ENCODE measurements at places on chromosomes 4 and X. TPM values are rescaled to one million over a fixed set of nuclear protein-coding genes. Genes with fewer than 3 reads are reported as not detected.

DIPK2B gene
- 12.0 TPM for total RNA-seq

CORIN gene
- total RNA-seq, result 0.24 TPM

MSX1 gene
- 3.7 TPM for total RNA-seq

MED12 gene
- total RNA-seq, result 23.1 TPM

GRCh38 chr4:70313736-70314135 lies 21.0 kb upstream of the CABS1 start:
- H3K27ac ChIP-seq, result no peak overlapping the region
- no peak overlapping the region for H3K4me3 ChIP-seq
- H3K4me1 ChIP-seq, result no peaks in the 10 kb centered on the region
- no peaks in the 10 kb centered on the region for H3K36me3 ChIP-seq

DNA sequence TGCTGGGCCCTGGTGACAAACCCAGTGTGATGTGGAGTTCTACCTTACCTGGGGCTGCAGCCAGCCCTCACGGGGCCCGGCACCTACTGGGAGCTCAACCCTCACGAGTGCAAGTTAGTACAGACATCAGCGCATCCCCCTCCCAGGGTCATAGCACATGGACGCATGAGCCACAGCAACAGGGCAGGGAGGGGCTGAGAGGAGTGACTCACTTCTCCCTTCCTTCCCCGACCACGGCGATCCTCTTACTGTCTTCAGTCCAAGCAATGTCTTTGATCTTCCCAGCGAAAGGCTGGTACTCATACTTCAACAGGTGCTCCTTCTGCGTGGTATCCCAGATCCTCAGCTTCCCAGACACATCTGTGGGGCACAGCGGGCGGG lies 17.8 kb downstream of the WDR1 start:
- peaks cover 6% of the 10 kb centered on the region for H3K36me3 ChIP-seq
- no peak overlapping the region for H3K4me3 ChIP-seq
- no peak for DNase-seq
- H3K27me3 ChIP-seq, result no peaks in the 10 kb centered on the region
- H3K27ac ChIP-seq, result peak overlapping the region; percentile 99
- peaks cover 97% of the 10 kb centered on the region for H3K4me1 ChIP-seq

DNA sequence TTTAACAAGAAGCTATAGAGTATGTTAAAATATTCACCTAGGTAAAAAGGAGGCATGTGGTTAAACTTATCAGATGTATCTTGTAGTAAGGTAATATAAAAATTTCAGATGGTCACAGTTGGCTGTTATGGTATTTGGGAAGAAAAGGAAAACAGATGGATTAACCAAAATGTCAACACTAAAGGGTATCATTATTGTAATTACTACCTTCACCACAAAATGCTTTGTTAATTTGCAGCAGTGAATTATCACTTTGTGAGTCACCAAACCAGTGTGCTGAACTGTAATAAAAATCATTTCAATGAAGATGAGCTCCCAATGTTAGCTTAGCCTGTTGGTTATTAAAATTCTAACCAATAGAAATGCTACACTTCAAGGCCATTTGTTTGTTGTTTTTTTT lies 233.9 kb downstream of the RPA4 start:
- DNase-seq, result no peak
- no peaks in the 10 kb centered on the region for H3K36me3 ChIP-seq
- no peaks in the 10 kb centered on the region for H3K4me1 ChIP-seq
- H3K27ac ChIP-seq, result no peak overlapping the region

GRCh38 chr4:70182517-70183167 lies 12.9 kb upstream of the ODAM start:
- H3K4me1 ChIP-seq, result no peaks in the 10 kb centered on the region
- H3K4me3 ChIP-seq, result no peak overlapping the region
- no peak for DNase-seq

DNA sequence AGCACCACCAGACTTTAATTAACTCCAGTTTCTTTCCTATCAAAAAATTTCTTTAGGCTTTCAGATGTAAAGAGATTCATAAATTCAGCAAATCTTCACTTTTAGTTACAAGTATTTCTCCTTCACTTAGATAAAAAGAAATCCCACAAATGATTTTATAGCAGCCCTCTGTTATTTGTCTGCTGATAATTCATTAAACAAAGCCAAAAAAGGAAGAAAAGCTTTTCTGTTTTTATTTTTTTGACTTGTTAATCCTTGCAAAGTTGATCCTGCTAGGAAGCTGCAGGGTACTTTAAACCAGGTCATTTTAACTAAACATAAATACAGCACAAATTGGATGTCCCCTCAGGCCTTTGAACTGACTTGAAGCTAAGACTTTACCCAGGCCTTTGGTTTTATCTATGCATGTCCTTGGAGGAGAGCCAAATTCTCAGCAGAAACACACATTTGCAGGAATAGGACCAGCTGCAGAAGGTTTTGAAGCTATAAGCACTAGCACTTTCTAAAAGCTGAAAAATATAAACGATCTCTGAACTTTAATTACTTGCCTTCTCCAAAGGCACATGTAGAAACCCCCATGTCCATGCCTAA lies 57.5 kb downstream of the PCDH18 start:
- H3K27ac ChIP-seq, result no peak overlapping the region
- no peaks in the 10 kb centered on the region for H3K36me3 ChIP-seq
- H3K4me3 ChIP-seq, result no peak overlapping the region
- no peak for DNase-seq

DNA sequence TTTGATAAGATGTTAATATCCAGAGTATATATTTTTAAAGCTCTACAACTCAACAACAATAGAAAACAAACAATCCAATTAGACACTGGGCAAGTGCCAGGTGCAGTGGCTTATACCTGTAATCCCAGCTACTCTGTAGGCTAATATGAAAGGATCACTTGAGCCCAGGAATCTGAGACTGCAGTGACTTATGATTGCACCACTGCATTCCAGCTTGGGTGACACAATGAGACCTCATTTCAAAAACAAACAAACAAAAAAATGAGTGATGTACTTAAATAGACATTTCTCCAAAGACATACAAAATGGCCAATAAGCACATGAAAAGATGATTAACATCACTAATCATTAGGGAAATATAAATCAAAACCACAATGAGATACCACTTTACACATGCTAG lies 356.8 kb upstream of the PCDH10 start:
- no peak for DNase-seq
- no peak overlapping the region for H3K4me3 ChIP-seq
- H3K27me3 ChIP-seq, result no peaks in the 10 kb centered on the region

DNA sequence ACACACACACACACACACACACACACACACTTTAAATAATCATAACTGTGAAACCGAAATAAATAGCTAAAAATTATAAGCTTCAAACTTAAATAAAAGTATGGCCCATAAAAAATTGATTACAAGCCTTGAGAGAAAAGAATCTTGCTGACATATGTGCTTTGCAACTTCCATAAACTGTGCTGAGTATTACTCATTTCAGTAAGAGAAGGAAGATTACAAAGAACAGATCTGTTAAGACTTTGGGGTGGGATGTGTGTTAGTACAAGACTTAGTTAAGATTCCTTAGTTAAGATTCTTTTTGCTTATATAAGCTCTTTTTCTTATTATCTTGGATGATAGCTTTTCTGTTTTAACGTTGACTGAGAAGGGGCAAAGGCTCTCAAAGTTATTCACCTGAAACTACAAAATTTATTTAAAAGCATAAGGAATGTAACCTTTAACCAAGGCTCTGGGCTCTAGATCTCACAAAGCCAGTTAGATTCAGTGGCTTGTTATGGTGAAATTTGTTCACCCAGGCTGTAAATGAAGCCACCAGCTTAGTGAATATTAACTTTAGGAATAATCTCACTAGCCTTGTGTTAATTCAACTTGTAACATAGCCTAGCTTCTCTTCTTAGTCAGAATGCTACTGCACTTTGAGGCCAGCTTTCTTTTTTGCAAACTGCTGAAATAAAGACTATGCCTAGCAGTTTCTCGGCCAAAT lies 58.2 kb downstream of the ARSJ start:
- no peak overlapping the region for H3K4me3 ChIP-seq
- no peak overlapping the region for H3K27ac ChIP-seq
- no peaks in the 10 kb centered on the region for H3K4me1 ChIP-seq
- H3K27me3 ChIP-seq, result no peaks in the 10 kb centered on the region
- DNase-seq, result no peak
